Pons (tissue), 1 donor: ENCODE measurements at places on chromosomes 3 and 15.

DNA sequence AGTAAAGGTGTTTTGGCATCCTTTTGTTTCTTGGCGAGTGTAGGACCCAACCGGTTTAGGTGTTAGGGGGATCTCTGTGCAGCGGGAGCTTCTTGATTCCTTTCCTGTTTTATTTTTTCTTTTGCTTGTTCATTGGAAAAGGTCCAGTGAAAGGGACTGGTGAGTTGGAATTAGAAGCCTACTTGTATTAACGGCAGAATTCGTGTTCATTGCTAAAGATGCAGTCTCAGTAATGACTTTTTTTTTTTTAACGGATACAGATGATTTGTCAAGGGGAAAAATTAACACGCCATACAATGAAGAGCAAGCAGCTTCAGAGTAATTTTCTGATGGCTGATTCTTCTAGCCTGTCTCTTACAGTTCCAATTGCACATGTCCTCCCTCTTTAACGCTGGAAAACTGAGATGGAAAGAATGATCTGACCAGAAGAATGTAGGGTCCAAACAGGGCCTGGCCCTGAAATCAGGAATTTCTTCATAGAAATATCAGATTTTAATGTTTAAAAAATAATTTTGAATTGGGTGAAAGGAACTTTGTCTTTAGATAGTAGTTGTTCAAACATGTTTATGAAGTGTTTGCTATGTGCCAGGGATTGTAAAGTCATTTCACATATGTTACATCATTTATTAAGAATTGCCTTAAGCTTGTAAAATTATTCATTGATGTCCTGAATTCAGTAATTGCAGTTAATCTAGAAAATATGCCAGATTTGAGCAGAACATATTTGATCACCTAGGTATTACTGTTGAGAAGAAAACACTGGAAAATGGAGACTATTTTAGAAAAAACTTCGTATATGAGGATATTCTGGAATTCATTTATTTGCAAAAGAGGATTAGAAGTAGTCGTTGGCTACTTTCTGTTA is 1.4 kb downstream of the MAPK6 start:
- DNase-seq, result no peak

DNA sequence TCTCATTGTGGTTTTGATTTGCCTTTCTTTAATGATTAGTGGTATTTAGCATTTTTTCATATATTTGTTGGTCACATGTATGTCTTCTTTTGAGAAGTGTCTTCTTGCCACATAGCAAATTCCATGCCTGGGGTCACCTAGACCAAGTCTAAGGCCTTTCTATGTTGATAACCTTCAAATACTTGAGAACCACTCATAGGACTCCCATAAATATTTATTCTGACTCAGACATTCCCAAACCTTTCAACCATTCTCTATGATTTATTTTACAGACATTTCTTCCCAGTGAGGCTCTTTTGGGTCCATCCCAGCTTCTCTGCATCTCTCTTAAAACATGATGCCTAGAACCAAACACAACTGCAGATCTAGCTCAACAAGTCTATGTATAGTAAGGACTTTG is 69.2 kb downstream of the ATP8B4 start:
- no peak for DNase-seq

- DNase-seq, result no peak
Observed at GRCh38 chr3:194640829-194641228, 7.6 kb upstream of the TMEM44 start.

GRCh38 chr3:50406487-50406886 is 47.2 kb upstream of the TMEM115 start:
- no peak for DNase-seq

GRCh38 chr3:132661101-132661500 is 972 bp downstream of the UBA5 start:
- no peak for DNase-seq

DNA sequence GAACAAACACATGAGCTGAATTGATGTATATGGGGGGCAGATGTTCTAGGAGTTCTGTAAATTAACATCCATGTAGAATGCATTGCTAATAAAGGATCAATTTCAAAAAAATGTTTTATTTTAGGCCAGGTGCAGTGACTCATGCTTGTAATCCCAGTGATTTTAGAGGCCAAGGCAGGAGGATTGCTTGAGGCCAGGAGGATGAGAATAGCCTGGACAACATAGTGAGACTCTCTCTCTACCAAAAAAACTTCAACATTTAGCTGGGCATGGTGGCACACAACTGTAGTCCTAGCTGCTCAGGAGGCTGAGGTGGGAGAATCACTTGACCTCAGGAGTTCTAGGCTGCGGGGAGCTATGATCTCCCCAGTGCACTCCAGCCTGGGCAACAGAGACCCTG is 6.5 kb upstream of the NUP210 start:
- DNase-seq, result no peak

- peak; percentile 80 for DNase-seq
Observed at GRCh38 chr3:161423911-161424522, 52.7 kb upstream of the SPTSSB start.

- no peak for DNase-seq
Observed at GRCh38 chr3:156611870-156612494, 57.1 kb upstream of the SSR3 start.

DNA sequence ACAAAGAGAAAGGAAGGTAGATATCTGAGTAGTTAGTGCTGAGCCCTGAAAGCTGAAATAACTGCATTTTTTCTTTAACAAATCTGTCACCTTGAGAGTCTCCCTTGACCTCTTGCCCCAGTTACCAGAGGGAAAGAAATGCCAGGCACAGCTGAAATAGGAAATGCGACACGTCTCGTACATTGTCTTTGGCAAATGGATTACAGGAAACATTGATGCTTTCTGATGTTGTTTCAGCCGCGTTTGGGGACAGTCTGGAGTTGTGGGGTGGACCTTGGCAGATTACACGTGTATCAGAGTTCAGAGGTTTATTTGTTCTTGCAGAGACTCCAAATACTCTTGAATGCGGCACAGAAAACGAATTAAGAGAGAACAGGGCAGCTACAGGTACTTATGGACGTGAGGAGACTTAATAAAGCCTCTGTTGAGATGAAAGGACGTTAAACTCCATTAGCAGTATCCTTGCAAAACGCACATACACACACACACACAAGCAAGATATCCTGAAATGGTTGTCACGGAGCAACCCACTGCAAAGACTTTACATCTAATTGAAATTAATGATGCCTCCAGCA is 272.8 kb upstream of the RORA start:
- DNase-seq, result no peak

DNA sequence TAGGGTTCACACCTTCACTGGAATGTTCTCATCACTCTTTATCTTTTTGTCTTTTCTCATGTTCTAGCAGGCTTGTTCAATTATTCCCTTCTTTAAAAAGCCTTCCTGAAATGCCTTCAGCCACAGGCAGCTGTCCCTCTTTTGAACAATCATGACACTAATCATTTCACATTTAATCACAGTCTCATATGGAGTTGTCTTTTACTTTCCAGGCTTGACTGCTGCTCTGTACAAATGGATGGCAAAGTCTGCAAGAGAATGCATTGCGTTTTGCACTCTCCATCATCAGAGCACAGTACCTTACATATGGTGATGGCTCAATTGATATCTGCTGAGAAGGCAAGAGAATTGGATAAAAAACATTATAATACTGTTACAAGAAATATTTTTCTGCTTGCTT is 529.8 kb downstream of the DIPK2A start:
- no peak for DNase-seq

DNA sequence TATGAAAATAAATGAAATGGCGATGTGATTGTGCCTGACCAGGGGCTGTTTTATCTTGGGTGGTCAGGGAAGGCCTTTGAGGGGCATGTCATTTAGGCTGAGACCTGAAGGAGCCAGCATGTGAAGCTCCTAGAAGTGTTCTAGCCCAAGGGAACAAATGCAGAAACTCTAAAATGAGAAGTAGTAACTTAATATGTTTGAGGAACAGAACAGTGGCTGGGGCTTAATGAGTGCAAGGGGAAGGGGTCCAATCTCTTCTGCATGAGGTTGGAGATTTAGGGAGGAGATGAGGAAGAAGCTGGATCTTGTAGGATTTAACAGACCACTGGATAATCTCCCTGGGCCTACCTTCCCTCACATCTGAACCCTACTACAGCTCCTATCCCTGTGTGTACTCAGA is 110.5 kb downstream of the AKAP13 start:
- no peak for DNase-seq

DNA sequence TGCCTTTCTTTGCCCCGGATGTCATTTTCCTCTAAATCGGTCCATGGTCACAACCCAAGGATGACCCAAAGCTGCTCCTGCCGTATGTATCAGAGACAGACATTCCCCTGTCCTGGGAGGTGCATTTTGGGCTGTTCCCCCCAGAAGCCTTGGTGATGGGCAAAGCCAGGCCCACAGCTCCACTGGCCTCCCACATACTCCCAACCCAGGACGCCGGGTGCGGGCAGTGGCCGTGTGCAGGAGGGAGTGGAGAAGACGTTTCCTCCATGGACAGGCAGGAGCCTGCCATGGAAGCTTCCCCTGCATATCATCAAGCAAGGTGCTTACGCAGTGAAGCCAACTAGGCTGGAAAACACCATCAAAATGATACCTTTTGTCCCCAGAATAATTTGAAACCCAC is 175.0 kb downstream of the ATP10A start:
- DNase-seq, result no peak

DNA sequence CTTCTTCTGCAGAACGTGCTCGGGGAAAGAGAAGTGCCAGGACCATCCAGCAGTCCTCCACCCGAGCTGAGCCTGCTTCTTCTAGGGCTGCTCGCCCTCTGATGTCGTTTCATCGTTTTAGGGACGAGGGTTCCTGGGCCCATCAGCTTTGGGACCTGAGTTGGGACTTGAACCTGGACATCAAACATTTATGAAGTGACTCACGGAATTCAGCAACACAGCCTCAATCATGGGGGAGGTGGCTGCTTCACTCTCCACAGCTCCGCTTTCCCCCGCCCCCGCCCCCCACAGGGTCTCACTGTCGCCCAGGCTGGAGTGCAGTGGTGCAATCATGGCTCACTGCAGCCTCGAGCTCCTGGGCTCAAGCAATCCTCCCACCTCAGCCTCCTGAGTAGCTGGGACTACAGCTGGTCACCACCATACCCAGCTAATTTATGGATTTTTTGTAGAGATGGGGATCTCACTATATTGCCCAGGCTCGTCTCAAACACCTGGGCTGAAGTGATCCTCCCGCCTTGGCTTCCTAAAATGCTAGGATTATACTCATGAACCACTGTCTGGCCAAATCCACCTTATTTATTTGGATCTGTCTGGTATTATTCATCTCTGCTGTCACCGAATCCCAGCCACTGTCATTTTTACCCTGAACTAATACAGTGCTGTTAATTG is 725 bp upstream of the SCAMP2 start:
- no peak for DNase-seq

DNA sequence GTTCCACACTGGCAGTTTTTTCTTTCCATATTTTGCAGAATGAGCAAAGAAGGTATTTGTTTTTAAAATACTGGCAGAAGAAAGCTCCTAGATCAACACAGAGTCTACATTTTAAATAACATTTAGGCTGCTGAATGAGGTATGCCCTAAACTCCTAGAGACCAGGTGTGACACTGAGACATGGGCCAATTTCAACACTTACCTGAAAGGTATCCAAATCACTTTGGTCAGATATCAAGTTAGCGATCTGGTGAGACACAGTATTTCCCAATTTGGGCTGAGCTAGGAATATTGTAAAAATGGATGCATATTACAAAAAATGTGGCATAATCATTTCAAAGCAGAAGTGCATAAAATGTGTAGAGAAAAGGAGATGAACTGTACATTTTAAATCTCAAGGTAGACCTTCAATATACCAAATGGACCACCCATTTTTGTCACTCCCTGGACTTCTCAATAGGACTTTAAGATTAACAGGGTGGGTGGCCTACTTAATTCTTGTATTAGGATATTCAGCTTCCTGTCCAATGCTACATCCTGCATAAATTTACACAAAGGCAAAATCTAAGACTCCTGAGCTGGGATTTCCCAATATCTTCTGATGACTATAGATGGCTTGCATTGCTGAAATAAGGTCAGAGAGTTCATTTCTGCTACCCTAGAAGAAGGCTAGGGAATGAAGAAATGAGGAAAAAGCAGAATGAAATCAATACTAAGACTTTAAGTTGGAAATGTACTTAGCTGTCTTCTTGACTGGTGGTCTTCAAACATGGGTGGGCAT is 487.8 kb downstream of the FOXP1 start:
- DNase-seq, result no peak

DNA sequence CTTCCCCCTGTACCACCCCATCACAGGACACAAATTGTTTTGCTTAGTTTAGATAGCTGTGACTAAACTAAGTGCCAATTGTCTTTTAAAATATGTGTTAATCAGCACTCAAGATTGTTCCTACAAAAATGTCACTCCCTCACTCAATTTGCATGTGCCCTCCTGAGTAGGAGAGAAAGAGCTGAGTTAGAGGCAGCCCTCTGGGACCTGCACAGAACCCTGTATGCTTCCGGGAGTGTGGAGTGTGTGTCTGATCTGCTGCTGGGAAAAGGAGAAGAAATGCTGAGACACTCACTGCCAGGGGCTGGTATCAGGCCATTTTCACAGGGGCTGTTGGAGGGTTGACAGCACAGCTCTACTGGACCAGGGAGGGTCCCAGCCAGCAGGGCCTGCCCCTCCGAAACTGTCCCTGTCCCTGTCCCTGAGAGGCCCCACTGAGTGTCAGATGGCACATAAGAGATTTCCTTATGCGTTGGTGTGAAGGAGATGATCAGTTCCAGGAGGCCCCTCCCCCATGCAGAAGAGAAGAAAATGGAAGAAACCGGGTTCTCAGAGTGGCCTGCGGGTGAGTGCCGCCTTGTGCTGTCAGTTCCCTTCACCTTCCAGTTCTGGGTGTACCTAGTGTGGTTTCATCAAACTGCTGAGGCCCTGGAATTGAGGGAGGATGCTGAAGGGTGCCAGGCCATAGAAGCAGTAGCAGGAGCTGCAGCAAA is 3.9 kb upstream of the B3GNT5 start:
- no peak for DNase-seq

DNA sequence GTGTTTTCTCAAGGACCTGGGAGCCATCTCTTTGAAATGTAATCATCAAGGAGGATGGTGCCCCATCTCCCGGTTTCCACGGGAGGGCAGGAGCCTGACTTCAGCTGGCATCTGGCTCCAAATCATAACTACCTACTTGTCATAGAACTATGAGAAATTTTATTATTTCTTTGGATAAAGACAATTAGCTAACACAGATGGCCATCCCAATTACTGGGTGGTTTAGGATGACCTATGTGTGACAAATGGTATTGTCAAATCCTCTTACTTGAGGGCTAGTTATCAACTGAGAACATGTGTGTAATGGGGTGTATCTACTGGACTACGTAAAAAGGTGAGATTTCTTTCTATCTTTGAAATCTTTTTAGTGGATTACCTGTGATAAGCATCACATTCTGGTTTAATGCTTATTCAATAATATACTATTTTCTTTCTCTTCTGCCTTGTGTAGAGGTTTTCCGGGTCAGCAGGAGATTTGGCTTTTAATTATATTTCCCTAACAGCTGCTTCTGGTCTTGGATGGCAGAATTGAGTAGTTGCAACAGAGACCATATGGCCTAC is 15.3 kb upstream of the PARP14 start:
- no peak for DNase-seq

- DNase-seq, result peak; percentile 73
Observed at GRCh38 chr15:66411190-66411589, 24.5 kb downstream of the MAP2K1 start.
